WERI-Rb-1 (cell line): ENCODE measurements at places on chromosomes 2 and 18.

DNA sequence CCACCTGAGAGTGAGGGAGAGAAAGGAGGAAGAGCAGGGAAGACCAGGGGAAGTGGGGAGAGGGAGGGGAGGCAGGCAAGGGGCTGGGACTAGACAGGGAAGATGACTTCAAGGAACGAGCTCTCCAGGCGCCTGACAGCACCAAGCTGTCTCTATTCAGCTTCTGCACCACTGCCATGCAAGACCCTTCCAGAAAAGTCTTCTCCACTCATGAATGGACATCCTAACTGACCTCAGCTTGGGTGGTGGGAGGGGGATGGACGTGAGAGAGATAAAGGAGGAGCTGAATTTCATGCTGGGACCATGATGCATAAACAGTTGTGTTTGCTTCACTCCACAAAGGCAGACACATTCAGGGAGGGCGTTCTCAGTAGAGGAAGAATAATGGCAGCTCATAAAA is 206.4 kb upstream of the ARL4C start:
- DNase-seq: no peak

GRCh38 chr2:222734703-222735014 is 63.2 kb downstream of the MOGAT1 start:
- no peak for DNase-seq

GRCh38 chr2:3557639-3558204 is 411 bp downstream of the RNASEH1 start:
- DNase-seq: no peak

- no peak for DNase-seq
Measured at GRCh38 chr2:104158191-104158590, 695.7 kb upstream of the POU3F3 start.

DNA sequence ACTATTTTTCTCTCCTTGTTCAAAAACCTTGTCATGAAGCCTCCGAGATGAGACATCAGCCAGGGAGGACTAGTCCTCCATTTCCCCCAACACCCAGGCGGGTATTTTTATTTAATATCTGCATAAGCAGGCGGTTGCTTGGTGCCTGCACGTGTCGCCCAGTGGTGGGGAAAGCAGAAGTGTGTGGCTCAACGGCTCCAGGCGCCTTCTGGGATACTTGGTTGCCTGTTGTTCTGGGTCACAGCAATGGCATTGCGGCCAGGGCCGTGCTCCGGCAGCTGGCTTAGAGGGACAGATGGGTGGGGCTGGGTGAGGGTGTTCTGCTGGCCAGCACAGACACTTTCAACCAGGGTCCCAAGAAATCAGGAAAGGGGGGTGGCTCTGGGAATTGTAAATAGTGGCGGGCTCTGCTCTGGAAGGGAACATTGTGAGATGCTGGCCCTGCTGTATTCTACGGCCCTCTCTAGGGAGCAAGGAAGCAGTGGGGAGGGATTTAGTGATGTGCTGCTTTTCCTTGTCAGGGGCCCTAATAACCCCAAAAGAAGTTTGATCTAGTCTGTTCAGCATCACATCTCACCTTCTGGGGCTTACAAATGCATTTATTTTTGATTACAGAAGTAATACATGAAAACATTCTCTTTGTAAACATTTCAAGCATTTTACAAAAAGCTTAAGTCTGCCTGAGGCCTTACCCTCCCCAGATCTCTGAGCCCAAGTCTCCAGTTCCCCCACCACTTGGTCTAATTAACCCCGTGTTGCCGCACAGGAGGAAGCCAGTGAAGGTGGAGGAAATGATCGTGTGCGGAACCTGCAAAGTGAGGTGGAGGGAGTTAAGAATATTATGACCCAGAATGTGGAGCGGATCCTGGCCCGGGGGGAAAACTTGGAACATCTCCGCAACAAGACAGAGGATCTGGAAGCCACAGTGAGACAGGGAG is 1.1 kb downstream of the VAMP8 start:
- no peak for DNase-seq

- no peak for DNase-seq
Measured at GRCh38 chr2:101002562-101003277, 631 bp downstream of the RPL31 start.

DNA sequence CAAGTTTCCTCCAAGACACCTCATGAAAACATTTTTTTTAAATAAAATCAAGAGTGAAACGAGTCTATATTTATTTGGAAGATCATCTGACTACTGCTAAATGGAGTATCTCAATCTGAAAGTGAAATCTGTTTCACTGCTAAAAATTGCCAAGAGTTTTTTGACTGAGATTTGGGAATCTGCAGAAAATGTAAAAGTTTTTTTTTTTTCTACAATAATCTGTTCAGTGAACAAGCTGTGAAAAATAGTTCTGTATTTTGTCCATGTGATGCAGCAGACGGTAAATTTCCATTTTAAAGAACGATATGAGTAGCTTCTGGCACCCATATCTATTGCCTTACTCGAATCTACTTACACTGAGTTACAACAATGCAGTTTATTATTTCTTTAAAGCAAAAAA is 519.7 kb downstream of the PLCL1 start:
- DNase-seq: no peak

DNA sequence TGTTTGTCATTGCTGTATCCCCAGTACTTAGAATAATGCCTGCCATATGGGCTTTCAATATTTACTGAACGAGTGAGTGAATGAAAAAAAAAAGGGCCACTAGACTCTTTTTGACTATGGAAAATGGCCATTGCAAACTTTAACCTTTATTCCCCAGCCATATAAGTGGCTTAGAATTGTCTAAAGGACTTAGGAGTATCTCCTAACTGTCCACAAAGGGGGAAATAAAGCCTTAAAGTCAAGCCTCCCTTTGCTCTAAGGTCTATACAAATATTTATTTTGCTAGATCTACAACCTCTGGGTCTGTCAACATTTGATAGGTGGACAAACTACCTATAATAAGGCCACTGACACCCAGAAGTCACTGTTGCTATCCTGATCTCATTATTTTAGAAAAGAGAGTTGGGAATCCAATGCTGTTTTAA is 25.7 kb downstream of the UPP2 start:
- DNase-seq: no peak

DNA sequence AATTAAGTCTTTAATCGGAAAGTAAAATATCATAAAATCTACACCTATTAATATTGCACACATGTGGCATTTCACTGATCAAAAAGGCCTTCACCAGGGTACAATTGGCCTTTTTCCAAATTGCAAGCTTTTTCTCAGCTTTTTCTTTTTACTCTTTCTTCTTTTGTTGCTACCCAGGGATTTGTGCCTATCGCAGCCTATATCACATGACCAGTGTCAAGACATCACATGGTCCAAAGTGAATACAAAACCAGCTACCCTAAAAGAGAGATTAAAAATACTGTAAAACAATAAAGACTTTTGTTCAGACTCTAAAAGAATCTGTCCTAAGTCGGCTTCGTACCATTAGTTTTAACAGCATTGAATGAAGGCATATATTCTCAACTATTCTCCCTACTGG is 15.0 kb upstream of the OTX1 start:
- no peak for DNase-seq

GRCh38 chr2:112758711-112759110 is 5.7 kb downstream of the CKAP2L start:
- DNase-seq: no peak

DNA sequence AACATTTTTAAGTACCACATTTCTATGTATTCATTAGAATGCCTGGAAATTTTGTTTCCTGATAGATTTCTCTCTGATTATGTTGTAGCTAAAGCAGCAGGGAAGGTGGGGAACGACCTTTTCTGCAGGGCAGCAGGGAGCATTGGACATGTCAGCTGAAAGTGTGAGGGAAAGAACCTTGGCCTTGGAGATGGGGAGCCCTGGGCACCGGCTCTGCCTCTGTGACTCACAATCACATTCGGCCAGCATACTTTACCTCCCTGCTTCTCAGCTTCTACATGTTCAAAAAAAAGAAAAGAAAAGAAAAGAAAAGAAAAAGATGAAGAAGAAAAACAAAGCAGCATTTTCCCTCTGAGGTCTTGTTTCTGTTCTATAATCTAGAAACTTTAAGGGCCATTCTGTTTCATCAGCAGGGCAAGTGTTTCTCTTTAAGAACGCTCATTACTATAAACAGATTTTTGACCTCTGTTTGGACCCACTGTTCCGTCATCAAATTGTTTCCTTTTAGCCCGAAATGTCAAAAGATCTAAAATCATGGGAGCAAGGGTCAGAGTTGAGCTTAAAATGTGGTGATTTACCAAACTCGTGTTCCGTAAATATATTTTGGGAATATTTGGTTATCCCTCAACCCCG is 27.9 kb downstream of the SETBP1 start:
- DNase-seq: no peak

- no peak for DNase-seq
Measured at GRCh38 chr2:180366481-180366880, 359.4 kb upstream of the CWC22 start.

DNA sequence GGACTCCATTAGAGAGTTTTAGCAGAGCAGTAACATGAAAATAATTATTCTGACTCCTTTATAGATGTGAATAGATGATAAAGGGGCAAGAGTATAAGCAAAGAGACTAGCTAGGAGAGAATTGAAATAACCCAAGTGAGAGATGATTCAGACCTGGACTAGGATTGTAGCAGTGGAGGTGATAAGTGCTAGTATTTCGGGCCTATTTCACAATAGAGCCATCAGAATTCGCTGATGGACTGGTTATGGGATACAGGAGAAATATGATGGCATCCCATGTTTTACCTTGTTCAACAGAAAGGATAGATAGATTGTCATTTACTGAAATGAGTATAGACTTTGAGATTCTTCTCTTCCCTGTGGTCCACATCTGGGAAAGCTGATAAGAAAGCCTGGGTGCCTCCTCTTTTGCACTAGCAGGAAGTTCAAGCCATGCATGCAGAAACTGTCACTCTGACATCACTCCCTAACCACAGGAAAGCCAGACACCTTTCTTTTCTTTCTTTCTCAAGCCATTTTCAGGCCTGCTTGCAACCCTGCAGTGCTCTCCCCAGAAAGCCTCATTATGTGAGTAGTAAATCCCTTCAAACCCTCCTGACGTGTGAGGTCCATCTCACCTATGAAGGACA is 25.3 kb downstream of the DYNAP start:
- no peak for DNase-seq

- DNase-seq: no peak
Measured at GRCh38 chr18:65937180-65937579, 186.4 kb downstream of the CDH7 start.

GRCh38 chr2:25322312-25322711 is 19.4 kb downstream of the DNMT3A start:
- no peak for DNase-seq

- DNase-seq: peak; percentile 45
Measured at GRCh38 chr2:42567806-42568400, 529 bp upstream of the MTA3 start.

DNA sequence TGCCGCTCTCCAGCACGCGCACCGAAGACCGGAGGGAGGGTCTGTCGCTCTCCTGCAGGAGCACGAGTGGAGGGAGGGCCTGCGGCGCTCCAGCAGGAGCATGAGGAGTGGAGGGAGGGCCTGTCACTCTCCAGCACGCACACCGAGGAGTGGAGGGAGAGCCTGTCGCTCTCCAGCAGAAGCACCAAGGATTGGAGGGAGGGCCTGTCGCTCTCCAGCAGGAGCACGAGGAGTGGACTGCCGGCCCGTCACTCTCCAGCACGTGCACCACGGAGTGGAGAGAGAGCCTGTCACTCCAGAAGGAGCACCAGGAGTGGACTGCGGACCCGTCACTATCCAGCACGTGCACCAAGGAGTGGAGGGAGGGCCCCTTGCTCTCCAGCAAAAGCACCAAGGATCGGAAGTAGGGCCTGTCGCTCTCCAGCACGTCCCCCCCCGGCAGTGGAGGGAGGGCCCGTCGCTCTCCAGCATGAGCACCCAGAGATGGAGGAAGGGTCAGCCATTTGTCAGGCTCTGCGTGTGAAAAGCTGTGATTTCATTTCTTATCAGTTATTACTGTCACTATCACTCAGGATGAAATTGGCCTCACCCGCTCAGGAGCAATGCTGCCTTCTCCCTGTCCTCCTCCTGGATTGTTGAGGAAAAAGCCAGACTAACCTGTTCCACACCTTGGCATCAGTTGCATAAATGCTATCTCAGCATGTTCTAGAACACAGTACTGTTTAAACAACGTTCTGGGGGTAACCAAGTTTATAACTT is 35.9 kb downstream of the ADI1 start:
- peak; percentile 19 for DNase-seq

DNA sequence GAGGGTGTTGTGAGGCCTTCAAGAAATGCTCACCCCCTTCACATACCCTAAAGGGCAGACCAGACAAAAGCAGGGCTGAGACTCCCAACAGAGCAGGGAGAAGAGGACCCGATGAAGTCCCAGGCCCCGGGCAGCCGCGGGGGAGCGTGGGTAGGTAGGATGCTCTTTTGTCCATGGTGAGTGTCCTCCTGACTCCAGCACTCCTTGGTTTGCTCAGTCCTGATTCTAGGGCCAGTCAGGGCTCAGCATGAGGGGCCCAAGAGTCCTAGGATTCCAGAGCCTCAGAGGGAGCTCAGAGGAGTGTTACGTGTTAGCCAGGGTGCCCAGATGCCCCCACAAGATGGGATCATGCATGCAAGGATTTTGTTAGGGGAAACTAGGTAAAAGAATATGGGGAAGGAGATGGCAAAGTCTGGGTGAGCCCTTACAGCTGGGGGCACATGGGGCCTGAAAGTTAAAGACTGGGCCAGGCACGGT is 64.8 kb downstream of the SMAD7 start:
- DNase-seq: no peak

GRCh38 chr2:176115883-176116813 is at the start of gene HOXD10:
Gene HOXD10, plus strand, starts transcription at chr2:176116778. Its CDS starts 56 bp downstream, at chr2:176116834.
- peak; percentile 54 for DNase-seq

- DNase-seq: peak; percentile 94
Measured at GRCh38 chr18:59279722-59280121, 6.5 kb upstream of the RAX start.

GRCh38 chr2:121480826-121481225 is 49.9 kb upstream of the RNU4ATAC start:
- no peak for DNase-seq

DNA sequence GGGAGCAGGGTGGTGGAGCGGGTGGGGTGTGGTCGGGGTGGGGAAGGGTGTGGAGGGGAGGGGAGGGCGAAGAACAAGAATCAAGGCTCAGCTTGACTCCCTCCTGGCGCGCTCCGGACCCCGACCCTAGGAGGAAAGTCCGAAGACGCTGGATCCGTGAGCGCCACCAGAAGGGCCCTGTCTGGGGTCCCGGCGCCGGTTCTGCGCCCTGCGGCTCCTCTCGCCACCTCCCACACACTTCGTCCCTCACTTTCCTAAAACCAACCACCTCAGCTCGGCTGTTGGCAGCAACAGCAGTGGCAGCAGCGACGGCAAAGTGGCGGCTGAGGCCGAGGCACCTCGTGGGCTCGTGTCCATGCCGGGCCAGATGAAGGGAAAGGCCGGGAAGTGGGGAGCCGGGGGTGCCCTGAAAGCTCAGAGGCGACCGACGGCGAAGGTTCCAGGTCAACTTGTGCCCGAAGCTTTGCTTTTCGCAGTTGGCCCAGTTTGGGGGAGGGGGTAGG is 2.1 kb downstream of the KLHL14 start:
- no peak for DNase-seq
